ENCODE measurements at places on chromosomes 13 and 19.

GRCh38 chr13:41345914-41346589 lies 35.0 kb downstream of the NAA16 start:
- H3K36me3 ChIP-seq = peaks cover 16% of the 10 kb centered on the region
- no peak for DNase-seq
- no peak overlapping the region for H3K27ac ChIP-seq
- no peaks in the 10 kb centered on the region for H3K4me1 ChIP-seq
- H3K27me3 ChIP-seq = no peaks in the 10 kb centered on the region

GRCh38 chr13:44694842-44695241 lies 118.7 kb upstream of the TSC22D1 start:
- no peaks in the 10 kb centered on the region for H3K27me3 ChIP-seq
- peaks cover 10% of the 10 kb centered on the region for H3K4me1 ChIP-seq
- H3K36me3 ChIP-seq = no peaks in the 10 kb centered on the region

DNA sequence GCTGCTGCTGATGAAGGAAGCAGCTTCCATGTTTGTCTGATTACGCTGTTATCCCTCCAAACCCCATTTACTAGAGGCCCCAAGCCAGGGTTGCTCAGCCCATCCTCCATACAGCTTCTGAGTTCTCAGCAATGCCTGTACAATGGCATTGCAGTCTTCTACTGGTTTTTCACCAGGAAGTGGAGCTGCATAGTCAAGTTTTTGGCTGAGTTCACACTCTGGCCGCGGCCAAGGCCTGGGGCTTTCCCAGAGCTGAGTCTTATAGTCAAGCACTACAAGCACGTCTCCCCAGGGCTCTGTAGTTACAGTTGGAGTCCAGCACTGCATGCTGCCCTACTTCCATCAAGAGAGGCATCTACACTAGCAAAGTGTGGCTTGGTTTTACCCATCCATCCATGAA lies 182.5 kb downstream of the POU4F1 start:
- H3K27me3 ChIP-seq = no peaks in the 10 kb centered on the region
- H3K36me3 ChIP-seq = no peaks in the 10 kb centered on the region
- H3K4me1 ChIP-seq = no peaks in the 10 kb centered on the region
- no peak overlapping the region for H3K27ac ChIP-seq
- DNase-seq = no peak

DNA sequence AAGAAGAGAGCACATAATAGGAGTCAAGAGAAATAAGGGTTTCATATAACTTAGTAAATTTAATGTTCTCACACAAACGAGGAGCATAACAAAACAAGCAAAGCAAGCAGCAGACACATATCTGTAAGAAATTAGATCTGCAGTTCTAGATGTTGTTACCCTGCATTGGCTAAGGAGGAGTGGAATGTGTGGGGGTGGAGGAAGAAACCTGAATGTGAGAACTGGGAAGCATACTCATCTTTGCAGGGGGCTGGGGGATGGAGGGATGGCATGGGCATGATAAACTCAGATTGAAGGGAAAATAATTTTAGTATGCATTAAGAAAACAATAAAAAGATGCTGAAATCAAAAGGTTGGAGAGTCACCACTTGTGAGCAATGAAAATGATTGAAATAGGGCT lies 255.0 kb downstream of the LIG4 start:
- no peak overlapping the region for H3K4me3 ChIP-seq

DNA sequence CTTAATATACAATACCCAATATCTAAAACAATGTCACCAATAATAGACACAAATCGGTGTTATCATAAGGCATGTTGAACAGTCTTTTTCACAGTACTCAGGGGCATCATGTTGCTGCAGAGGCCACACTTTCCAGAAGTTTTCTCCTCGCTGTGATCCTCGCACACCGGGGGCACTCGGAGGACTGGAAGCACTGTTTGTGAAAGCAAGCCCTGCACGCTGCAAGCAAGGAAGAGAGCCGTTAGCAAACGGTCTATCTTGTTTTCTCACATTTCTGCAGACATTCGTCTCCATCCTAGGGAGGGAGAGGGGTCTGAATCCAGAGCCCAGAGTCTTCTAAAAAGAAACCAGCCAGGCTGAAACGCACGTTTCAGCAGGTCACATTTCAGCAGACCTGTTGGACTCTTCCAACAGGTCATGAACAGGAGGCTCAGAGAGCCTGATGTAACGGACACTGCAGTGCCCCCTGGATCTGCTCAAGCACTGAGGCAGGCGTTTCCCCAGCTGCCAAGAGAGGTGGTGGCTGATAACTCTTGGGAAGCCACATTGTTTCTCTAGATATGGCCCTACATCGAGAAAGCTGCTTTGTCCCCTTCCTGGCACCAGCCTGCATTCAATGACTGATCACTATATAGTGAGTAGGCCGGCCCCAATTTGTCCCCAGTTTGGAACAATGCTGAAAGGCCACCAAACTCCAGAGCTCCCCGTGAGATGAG lies 43.6 kb downstream of the RUBCNL start:
- no peak overlapping the region for H3K4me3 ChIP-seq
- H3K27me3 ChIP-seq = no peaks in the 10 kb centered on the region
- H3K27ac ChIP-seq = no peak overlapping the region
- no peak for DNase-seq

DNA sequence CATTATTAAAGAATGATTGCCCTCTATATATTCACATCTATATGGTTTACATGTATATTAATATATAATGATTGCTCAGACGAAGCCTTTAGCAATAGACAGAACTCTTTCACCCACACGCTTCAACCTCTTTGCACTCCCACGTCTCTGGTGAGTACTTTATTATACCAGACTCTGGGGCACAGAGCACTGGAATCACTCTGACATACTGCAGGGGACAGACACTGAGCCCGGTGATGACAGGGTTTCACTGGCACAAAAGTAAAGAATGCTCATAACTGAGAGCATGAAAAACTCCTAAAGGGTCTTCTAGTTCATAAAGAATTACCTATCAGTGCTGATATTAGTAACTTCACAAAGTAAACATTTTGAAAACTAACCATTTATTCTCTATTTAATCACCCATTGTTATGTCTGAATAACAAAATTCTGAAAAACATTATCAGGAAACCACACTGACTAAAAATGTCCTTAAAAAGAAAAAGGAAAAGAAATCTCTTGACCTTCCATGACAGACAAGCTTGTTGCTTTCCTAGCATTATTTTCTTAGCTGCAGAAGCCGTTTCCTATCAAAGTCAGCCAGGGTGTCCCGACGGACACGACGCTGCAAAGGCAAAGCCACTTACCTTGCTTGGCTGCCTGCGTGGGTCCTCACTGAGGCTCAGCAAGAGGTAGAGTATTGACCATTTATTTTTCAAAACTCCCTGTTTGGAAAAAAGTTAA lies 29.1 kb downstream of the TUBGCP3 start:
- H3K27ac ChIP-seq = no peak overlapping the region
- DNase-seq = no peak
- no peaks in the 10 kb centered on the region for H3K36me3 ChIP-seq
- H3K4me3 ChIP-seq = no peak overlapping the region

- H3K36me3 ChIP-seq = no peaks in the 10 kb centered on the region
- H3K27me3 ChIP-seq = no peaks in the 10 kb centered on the region
- peaks cover 23% of the 10 kb centered on the region for H3K4me1 ChIP-seq
These were observed 10.0 kb downstream of the ATP7B start for GRCh38 chr13:52001120-52001731.

All from neural progenitor cell (in vitro differentiated cells).